ENCODE measurements at places on chromosomes 12 and 14.

DNA sequence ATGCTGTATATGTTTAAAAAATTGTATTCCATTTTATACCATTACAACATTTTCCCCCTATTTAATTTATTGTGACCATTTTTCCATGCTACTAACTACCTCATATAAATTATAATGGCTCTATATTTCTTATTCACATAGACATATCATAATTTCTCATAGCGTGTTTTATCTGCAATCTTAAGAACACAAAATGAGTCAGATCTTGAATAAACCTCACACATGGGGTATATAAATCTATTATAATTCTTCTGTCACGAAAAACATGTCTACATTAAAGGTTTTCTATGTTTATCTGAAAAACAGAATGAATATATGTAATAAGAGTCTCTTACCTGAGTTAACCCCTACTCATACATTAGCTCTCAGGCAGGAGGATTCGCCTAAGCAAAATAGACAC is 50.5 kb upstream of the ERGIC2 start:
- no peak overlapping the region for H3K27ac ChIP-seq
- no peaks in the 10 kb centered on the region for H3K36me3 ChIP-seq

DNA sequence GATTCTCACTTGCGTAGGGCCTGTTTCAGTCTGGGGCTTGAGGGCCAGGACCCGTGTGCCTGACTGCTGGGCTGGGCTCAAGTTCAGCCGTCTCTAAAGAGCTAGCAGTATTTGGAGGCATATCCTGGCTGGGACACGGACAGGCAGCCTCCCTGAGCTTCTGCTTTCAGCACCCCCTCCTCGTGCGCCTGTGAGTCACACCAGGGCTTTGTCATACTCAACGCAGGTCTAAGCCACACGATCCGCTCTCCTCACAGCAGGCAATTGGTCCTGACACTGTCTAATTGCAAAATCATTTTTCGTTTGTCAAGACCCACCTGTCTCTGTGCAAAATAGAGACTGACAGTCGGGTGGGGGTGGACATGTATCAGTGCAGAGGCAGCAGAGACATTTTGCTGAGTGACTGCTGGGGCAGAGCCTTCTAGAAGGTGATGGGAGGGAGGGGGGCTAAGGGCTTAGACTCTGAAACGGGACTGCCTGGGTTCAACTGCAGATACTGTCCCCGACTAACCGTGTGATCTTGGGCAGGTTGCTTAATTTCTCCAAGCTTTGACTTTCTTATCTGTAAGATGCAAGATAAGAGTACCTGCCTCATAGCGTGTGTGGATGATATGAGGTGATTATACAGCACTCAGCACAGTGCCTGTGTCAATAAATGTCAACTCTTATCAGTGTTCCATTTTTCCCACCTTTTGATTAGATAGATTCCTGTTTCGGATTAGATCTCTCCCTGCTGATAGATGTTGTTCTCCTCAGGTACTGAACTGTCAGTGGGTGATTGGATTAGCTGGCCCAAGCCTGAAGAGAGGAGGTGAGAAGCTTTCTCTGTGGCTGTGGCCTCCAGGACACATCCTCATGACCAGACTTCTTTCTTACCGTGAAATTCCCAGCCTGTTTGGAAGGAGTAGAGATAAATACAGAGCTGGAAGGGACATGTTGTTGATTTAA is 53.1 kb downstream of the KCNA1 start:
- DNase-seq: no peak
- no peaks in the 10 kb centered on the region for H3K36me3 ChIP-seq
- H3K4me1 ChIP-seq: no peaks in the 10 kb centered on the region

- no peak for DNase-seq
- no peaks in the 10 kb centered on the region for H3K4me1 ChIP-seq
- no peak overlapping the region for H3K27ac ChIP-seq
- H3K27me3 ChIP-seq: no peaks in the 10 kb centered on the region
- no peak overlapping the region for H3K4me3 ChIP-seq
Measured at GRCh38 chr12:34290381-34290995, 268.2 kb downstream of the ALG10 start.

DNA sequence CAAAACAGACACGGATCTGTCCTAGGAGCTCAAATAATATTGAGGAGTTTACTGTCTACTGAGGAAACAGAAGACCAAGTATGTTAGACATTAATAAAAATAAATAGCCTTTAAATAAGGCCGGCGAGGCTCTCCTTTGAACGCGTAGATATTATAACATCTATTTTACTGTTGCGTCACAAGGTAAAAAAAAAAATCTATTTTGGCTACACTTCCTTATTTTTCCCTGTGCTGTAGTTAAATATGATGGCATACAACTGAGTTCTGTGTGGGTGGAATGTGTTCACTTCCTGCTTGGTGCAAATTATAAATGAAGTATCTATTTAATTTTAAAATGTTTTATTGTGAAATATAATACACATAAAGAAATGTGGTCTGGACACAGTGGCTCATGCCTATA is 17.2 kb upstream of the RAD52 start:
- H3K4me1 ChIP-seq: peaks cover 2% of the 10 kb centered on the region
- H3K36me3 ChIP-seq: no peaks in the 10 kb centered on the region
- no peak overlapping the region for H3K27ac ChIP-seq
- DNase-seq: no peak
- H3K4me3 ChIP-seq: no peak overlapping the region
- H3K27me3 ChIP-seq: peaks cover 2% of the 10 kb centered on the region

GRCh38 chr12:39830171-39830570 is 210.6 kb upstream of the ABCD2 start:
- no peaks in the 10 kb centered on the region for H3K36me3 ChIP-seq
- no peaks in the 10 kb centered on the region for H3K4me1 ChIP-seq
- no peak overlapping the region for H3K27ac ChIP-seq
- H3K27me3 ChIP-seq: peaks cover 1% of the 10 kb centered on the region
- DNase-seq: no peak
- H3K4me3 ChIP-seq: no peak overlapping the region

- no peak overlapping the region for H3K27ac ChIP-seq
- no peak for DNase-seq
- no peak overlapping the region for H3K4me3 ChIP-seq
- peaks cover 30% of the 10 kb centered on the region for H3K4me1 ChIP-seq
Measured at GRCh38 chr14:20671597-20672283, 12.6 kb upstream of the RNASE4 start.

- no peaks in the 10 kb centered on the region for H3K36me3 ChIP-seq
- no peaks in the 10 kb centered on the region for H3K4me1 ChIP-seq
- no peak overlapping the region for H3K27ac ChIP-seq
- peaks cover 37% of the 10 kb centered on the region for H3K27me3 ChIP-seq
- no peak overlapping the region for H3K4me3 ChIP-seq
- DNase-seq: no peak
Measured at GRCh38 chr12:106107566-106107965, 31.2 kb downstream of the NUAK1 start.

DNA sequence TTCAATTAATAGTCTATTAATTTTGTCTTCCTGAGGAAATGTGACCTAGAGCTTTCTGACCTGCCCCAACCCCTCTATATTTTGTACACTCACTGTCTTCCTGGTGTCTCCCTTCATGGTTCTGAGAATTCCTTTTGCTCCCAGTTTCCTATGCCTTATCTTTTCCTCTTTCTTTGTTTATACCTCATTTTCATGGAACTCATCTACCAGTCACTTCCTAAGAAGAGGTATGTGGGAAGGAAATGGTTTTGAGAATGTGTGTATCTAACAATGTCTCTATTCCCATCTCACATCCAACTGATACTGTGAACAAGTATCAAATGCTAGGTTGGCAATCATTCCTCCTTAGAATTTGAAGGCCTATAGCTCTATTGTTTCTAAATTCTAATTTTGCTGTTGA is 245.1 kb upstream of the EGLN3 start:
- peaks cover 10% of the 10 kb centered on the region for H3K27me3 ChIP-seq
- no peak overlapping the region for H3K4me3 ChIP-seq
- no peak for DNase-seq

GRCh38 chr12:131946757-131947156 is 3.0 kb upstream of the EP400 start:
- peaks cover 24% of the 10 kb centered on the region for H3K4me1 ChIP-seq
- H3K27me3 ChIP-seq: no peaks in the 10 kb centered on the region
- no peak overlapping the region for H3K27ac ChIP-seq
- DNase-seq: no peak
- no peak overlapping the region for H3K4me3 ChIP-seq

- no peaks in the 10 kb centered on the region for H3K36me3 ChIP-seq
- DNase-seq: no peak
- no peaks in the 10 kb centered on the region for H3K4me1 ChIP-seq
Measured at GRCh38 chr12:132578118-132578517, 32.3 kb downstream of the LRCOL1 start.

- no peak for DNase-seq
- H3K4me3 ChIP-seq: no peak overlapping the region
- H3K4me1 ChIP-seq: no peaks in the 10 kb centered on the region
Measured at GRCh38 chr14:22469538-22470303, 119.3 kb downstream of the DAD1 start.

GRCh38 chr12:53659011-53659551 is 16.8 kb downstream of the ATP5MC2 start:
- DNase-seq: no peak
- H3K4me3 ChIP-seq: no peak overlapping the region
- peaks cover 11% of the 10 kb centered on the region for H3K36me3 ChIP-seq
- H3K27ac ChIP-seq: no peak overlapping the region
- no peaks in the 10 kb centered on the region for H3K4me1 ChIP-seq

DNA sequence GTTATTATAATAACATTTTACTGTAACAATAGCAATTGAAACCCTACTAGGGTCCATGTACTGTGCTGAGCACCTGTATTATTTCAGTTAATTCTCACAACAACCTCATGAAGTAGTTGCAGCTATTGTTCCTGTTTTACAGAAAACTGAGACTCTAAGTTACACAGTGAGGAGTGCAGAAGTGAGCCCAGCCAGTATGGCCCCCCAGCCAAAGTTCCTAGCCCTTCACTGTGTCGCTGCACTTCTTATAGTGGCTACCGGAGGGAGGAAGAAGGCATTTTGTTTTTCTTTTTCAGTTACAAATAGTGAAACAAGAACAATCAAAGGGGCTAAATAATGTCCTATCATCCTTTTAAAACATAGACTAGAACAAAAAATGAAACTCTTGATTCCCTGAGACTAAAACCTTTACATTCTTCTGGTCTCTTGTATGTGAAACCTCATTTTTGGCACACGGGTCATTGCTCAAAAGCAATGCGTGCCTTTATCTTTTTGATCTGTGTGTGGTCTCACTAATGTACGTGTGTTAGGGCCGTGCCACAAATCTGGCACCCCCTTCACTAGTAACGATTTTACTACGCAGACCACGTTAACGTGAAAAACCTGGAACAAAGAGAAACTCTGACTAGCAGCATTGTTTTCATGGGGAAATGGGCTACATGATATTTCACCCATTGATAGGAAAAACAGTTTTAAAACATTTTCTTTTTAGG is 88.7 kb downstream of the LLPH start:
- no peak for DNase-seq
- H3K36me3 ChIP-seq: no peaks in the 10 kb centered on the region
- H3K4me1 ChIP-seq: no peaks in the 10 kb centered on the region

DNA sequence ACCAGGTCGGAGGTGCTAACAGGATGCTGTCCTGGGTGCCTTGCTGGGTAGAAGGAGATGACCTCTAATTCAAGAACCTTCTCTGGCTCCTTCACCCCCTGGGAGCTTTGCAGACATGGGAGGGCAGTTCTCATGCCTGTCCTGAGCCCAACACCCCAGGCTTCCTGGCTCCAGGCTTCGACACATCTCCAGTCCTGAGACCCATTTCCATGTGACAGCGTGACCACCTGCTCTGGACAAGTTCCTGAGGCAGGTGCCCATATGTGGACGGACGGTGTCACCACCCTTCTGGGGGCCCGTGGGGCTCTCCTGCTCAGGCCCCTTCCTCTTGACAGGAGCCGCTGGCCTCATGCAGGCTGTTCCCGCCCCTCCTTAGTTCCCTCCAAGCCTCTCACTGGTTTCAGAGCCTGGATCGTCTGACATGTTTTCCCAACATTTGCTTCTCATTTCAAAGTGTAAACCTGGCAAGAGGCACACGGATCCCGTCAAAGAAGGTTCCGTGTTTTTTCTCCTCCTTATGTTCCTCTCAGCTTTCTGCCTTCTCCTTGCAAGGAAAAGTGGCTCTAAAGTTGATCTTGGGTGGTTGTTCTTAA is 291.9 kb upstream of the RTL1 start:
- H3K27ac ChIP-seq: no peak overlapping the region
- H3K36me3 ChIP-seq: no peaks in the 10 kb centered on the region
- DNase-seq: no peak
- H3K27me3 ChIP-seq: no peaks in the 10 kb centered on the region
- H3K4me1 ChIP-seq: no peaks in the 10 kb centered on the region

DNA sequence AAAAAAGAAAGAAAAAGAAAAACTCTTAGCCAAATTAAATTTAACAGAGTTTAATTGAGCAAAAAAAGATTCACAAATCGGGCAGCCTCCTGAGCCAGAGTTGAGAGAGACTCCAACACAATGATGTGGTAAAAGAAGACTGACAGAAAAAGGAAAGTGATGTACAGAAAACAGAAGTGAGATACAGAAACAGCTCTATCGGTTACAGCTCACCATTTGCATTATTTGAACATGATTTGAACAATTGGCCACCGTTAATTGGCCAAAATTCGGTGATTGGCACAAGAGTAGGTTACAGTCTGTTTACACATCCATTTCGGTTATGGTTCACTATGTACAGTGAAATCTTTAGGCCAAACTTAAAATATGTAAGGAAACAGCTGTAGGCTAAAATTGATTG is 117.7 kb downstream of the SPTSSA start:
- no peak overlapping the region for H3K27ac ChIP-seq
- H3K36me3 ChIP-seq: no peaks in the 10 kb centered on the region
- no peak overlapping the region for H3K4me3 ChIP-seq
- H3K27me3 ChIP-seq: peaks cover 5% of the 10 kb centered on the region
- no peak for DNase-seq

GRCh38 chr12:5197131-5197530 is 153.5 kb downstream of the KCNA5 start:
- H3K4me1 ChIP-seq: no peaks in the 10 kb centered on the region
- H3K27ac ChIP-seq: no peak overlapping the region
- H3K4me3 ChIP-seq: no peak overlapping the region

DNA sequence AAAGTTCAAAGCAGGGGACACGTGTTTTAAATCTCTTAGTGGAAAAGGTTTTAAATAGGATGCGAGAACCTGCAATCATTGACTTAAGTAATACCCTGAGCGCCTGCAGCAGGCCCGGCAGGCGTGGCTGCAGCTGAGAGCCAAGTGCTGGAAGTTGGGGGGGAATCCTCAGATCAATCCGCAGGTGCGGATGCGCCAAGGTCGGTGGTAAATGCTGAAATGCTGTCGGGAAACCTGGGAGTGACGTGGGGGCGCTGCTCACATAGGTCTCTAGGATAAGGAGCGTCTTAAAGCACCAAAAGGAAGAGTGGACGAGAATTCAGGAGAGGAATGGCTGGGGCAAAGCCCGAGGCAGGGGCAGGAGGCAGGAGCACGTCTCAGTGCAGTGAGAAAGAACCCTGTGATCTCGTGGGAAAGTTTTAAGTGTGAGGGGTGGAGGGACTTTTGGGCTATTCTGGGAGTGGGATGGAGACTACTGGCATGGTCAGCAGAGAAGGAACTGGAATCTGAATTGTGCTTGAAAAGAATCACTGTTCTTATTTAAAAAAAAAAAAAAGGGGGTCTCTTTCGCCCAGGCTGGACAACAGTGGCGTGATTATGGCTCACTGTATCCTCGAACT is 883 bp upstream of the CDCA4 start:
- DNase-seq: peak; percentile 39
- H3K27me3 ChIP-seq: no peaks in the 10 kb centered on the region
- peak overlapping the region; percentile 84 for H3K4me3 ChIP-seq
- peak overlapping the region; percentile 91 for H3K27ac ChIP-seq
- peaks cover 30% of the 10 kb centered on the region for H3K36me3 ChIP-seq

- peaks cover 4% of the 10 kb centered on the region for H3K27me3 ChIP-seq
- no peak overlapping the region for H3K27ac ChIP-seq
- DNase-seq: no peak
- no peak overlapping the region for H3K4me3 ChIP-seq
- no peaks in the 10 kb centered on the region for H3K36me3 ChIP-seq
Measured at GRCh38 chr12:41514907-41515306, 326.8 kb downstream of the PDZRN4 start.

- peaks cover 76% of the 10 kb centered on the region for H3K36me3 ChIP-seq
Measured at GRCh38 chr12:4293966-4294505, 20.5 kb downstream of the CCND2 start.
